ENCODE measurements at places on chromosomes 1 and 21.

DNA sequence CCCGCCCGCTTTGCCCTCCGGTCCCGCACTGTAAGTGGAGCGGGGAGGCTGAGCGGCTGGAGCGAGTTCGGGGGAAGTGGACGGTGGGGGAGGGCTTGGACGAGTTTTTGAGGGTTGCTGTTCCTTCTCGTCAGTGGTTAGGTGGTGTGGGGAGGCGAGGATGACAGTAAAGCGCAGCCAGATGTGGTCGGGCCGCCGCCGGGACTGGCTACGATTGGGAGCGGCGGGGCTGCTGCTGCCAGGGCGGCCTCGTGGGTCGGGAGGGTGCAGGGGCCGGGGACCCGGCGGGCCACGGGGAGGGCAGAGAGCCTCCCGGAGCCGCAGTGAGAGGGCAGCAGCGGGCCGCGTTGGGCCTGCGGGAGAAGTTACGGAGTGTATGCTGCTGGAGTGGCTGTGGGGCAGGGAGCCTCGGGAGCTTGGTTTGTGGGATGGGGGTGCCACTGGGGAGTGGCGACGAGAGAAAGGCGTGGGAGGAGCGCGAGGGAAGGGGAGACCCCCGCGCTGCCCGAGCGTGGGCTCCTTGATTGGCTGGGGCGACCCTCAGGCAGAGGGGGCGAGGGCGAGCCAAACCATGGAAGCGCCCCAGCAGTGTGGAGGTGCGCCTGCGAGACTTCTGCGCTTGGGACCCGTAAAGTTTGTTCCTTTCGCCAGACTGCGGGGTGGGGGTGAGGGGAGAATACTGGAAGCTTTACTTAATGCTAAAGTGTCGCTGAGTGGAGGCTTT is 2.1 kb downstream of the ADGRL2 start:
- peak; percentile 49 for DNase-seq

- no peak for DNase-seq
These were observed 139.8 kb downstream of the AK5 start for GRCh38 chr1:77421504-77422233.

DNA sequence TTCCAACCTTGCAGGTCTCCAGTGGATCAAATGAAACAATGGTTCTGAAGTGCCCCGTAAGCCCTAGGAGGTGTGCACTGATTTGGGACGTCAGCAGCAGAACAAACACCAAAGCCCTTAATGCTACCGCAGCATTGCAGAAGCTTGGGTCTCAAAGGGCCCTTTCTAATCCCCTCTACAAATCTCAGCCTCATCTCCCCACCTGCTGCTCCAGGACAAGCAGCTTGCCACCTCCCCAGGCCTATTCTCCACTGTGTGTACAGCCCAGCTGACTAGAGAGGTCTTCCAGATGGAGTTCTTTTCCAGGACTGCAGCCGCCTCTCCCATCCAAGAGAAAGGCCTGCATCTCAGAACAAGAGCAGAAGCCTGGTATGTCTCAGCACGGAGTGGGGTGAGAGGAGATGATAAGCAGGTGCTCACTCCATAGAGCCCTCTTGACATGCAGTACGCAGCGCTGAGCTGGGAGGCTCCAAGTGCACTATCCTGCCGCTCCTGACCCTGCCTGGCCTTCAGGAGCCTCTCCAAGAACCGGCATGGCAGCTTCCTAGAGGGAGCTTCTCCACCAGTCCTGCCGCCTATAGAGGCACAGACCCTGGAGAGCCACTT is 46.3 kb downstream of the MRPL37 start:
- DNase-seq: no peak

DNA sequence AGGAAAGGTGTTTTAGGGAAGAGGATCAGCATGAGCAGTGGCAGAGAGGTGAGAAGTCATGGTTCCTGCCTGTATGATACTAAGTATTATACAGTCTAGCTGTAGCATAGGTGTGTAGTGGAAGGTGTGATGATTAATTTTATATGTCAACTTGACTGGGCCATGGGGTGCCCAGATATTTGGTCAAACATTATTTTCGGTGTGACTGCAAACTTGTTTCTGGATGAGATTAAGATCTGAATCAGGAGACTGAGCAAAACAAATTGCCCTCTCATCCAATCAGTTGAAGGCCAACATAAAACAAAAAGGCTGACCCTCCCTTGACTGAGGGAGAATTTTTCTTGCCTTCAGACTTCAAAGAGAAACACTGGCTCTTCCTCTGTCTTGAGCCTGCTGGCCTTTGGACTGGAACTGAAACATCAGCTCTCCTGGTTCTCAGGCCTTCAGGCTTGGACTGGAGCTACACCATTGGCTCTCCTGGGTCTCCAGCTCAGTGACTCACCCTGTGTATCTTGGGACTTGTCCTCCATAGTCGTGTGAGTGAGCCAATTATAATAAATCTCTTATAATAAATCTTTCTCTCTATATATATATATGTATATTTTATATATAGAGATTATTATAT is 6.8 kb upstream of the CDC42 start:
- DNase-seq: no peak

- no peak for DNase-seq
These were observed 22.7 kb upstream of the SYT6 start for GRCh38 chr1:114176366-114176765.

Data from PC-9 (cell line).